ENCODE measurements at places on chromosomes 12 and 14. TPM values are rescaled to one million over a fixed set of nuclear protein-coding genes. Genes with fewer than 3 reads are reported as not detected.

DNA sequence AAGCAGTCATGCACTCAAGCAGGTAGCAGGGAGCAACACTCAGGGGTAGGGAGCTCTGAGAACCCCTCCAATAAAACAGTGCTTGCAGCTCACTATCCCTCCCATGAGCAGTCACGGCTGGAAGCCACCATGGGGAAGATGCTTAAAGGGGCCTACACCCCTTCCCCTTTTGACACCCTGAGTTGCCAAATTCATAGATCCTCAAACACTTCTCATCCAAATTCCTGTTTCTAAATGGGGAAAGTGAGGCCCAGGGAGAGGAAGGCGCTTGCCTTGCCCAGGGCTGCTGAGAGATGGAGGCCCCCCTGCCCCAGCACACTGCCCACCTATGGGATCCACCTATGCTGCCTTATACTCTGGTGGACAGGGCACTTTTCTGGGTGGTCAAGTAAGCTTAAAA, 7.2 kb upstream of the ENDOU start:
- DNase-seq: no peak

The TEX22 gene
- 0.90 TPM for total RNA-seq

GRCh38 chr14:94970941-94971730, 186.2 kb downstream of the DICER1 start:
- peak; percentile 21 for DNase-seq

- DNase-seq: no peak
These were observed 406.4 kb downstream of the SNAPC1 start for GRCh38 chr14:62168564-62169155.

The RPGRIP1 gene
- total RNA-seq: 0.22 TPM
